ENCODE measurements at places on chromosomes 13 and 19.

DNA sequence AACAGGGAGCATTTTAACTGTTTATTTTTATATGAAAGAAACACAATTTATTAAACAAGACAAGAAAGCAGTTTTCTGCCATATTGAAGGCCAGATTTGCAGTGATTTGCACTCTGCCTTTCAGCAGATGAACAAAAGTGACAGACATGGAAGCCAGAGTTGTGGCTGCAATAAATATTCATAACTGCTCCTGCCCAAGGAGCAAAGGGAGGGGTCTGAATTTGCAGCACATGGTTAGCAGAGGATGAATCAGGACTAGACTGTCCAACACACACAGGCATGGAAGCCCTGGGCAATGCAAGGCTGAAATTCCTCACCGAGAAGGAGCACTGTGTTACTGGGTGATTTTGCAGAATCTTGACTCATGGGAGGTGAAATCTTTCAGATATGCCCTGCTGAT is 418.2 kb downstream of the DCT start:
- DNase-seq: no peak

- DNase-seq: no peak
These were observed 931.6 kb upstream of the MIR17HG start for GRCh38 chr13:90415902-90416301.

DNA sequence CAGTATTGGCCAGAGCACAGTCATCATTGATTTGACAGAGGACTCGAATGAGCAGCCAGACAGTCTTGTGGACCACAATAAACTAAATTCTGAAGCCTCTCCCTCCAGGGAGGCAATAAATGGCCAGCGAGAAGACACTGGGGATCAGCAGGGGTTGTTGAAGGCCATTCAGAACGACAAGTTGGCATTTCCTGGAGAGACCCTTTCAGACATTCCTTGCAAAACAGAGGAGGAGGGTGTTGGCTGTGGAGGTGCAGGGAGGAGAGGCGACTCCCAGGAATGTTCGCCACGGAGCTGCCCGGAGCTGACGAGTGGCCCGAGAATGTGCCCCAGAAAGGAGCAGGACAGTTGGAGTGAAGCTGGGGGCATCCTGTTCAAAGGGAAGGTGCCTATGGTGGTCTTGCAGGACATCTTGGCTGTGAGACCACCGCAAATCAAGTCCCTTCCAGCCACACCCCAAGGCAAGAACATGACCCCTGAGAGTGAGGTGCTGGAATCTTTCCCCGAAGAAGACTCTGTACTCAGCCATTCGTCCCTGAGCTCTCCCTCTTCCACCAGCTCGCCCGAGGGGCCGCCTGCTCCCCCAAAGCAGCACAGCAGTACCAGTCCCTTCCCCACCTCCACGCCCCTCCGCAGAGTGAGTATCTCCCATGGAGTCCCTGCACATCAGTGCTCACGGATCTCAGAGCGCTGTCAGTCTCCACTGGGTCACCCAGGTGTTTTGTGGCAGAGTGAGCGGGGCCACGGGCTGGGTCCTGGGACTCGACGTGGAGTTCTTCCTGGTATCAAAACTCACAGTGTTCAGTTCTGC is 6.9 kb downstream of the CHAF1A start:
- no peak for DNase-seq

DNA sequence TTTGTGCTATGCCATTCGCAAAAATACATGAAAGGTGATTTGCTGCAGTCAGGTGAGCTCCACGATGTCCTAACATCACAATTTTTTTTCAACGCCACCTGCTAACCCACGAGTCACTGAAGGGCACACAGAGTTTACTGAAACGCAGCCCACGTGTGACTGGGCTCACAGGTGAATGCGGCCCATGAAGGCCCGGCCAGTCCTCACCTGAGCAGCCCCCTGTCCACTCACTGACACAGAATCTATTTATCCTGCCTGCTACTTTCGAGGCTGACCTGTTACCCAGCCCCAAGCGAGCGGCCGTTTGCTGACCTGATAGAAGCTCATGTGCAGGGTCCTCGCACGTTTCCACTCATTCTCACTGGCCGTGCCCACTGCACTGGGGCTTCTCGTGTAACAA is 121.9 kb upstream of the SOX1 start:
- DNase-seq: no peak

DNA sequence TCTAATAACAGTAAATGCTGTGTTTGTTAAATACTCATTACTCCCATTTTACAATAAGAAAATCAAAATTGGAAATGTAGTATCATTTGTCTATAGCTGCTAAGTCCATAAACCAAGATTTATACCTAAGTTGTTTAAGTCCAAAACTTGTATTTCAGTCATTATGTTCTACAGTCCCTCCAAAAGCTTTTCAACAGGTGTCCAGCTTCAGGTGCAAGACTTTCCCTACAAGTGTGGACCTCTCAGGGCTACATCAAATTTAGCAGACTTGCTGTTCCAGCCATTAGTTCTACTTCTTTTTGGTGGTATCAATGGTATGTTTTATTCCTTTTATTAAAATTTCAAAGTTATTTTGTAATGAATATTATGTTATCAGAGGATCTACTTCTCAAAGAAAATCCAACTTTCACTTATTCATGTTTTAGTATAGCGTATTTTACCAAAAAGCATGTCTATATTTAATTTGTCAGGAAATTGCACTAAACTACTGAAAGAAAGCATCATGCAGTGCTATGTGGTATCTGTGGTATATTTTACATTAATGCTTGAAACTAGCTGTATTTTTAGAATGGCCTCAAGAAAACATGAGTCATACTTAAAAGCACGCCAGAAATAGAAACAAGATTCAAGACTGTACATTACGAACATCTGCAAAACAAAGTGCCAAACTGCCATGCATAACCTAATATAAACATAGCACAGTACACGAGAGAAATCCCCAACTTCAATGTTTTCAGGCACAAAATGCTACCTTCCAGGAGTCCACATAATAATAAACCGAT is 44.5 kb downstream of the VWA8 start:
- peak; percentile 77 for DNase-seq

Measured in RPMI8226 (cell line).